ENCODE measurements at places on chromosomes 11 and 22. TPM values are rescaled to one million over a fixed set of nuclear protein-coding genes. Genes with fewer than 3 reads are reported as not detected.

GRCh38 chr11:21475276-21475675, 717.6 kb upstream of the ANO5 start:
- DNase-seq = no peak

Gene KIAA1671
- 3.2 TPM for total RNA-seq

DNA sequence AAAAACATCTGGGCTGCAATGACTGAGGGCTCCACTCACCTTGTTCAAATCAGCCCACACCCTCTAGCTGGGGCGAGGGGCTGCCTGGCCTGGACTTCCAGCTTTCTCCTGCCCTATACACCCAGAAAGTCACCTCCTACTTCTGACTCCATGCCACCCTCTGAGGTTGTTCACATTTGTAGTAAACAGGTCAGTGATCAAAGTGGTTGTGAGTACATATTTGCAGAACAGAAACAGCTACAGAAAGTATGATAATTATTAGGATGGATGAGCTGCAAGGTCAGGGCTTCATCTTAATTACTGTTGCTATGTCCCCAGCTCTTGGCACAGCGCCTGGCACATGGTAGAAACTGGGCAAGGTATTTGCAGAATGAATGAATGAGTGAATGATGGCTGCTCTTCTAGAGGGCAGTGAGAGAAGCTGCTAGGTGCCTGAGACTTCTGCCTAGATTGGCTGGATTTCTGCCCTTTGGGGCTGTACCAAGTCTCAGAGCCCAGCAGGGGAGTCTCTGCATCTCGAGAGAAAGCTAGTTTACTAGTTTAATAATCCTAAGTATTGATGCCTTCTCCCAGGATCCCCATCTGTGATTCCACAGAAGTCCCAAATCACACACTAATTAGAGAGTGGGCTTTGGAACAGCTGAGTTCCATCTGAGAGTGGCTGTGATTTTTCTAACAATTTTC, 36.0 kb downstream of the SYT13 start:
- DNase-seq = no peak

Gene GSTT2B
- not detected for total RNA-seq

Gene P2RY2
- 0.55 TPM for total RNA-seq

GRCh38 chr22:39713799-39714290, 143.3 kb downstream of the CACNA1I start:
- DNase-seq = no peak

Gene KCNE3
- total RNA-seq = 0.40 TPM

DNA sequence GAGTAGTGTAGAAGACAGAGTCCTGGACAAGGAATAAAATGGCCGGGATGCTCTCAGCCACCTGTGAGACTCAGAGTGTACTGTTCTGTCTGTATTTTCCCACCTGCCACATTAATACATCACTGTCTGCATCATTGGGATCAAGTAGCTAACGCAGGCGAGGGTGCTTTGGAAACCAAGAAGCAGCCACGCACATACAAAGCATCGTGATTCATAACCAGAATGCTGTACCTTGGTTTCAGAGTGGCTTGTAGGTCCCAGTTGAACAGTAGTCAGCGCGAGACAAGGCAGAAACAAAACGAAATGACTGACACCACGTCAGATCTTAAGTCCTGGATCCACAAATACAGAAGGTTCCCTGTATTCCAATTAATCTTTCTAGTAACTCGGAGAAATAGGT, 198.3 kb downstream of the GRIK4 start:
- DNase-seq = no peak

Gene DDIAS
- total RNA-seq = 0.52 TPM

GRCh38 chr11:92879086-92879485, 90.4 kb upstream of the MTNR1B start:
- no peak for DNase-seq

DNA sequence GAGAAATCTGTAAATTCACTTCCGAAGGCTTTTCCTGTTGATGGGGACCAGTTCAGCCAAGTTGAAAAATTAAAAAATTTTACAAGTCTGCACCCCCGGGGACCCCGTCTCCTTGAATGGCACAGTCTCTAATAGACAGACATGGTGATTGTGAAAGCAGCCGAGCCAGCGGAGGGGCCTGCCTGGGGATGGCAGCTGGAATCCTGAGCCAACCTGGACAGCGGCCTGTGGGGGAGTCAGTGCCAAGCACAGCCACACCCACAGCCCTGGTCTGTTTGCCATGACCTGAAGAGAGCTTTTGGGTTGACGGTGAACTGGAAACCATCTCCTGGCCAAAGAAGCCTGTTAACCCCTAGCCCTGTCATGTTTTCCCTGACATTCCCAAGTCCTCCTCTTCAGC, 64.7 kb downstream of the PARVG start:
- DNase-seq = no peak

Gene TRIM5
- 10.4 TPM for total RNA-seq

- DNase-seq = no peak
Measured at GRCh38 chr22:41919357-41920224, 4.7 kb upstream of the SHISA8 start.

- no peak for DNase-seq
Measured at GRCh38 chr22:32665676-32666075, 135.8 kb upstream of the TIMP3 start.
